ENCODE measurements at places on chromosomes 5 and 9.
A peak's percentile ranks its signal among the peaks of the same experiment; 100 is the strongest.

GRCh38 chr9:108217431-108218349 is 638.1 kb downstream of the ACTL7B start:
- DNase-seq = no peak

GRCh38 chr5:116517488-116517887 is 57.1 kb downstream of the SEMA6A start:
- DNase-seq = no peak

DNA sequence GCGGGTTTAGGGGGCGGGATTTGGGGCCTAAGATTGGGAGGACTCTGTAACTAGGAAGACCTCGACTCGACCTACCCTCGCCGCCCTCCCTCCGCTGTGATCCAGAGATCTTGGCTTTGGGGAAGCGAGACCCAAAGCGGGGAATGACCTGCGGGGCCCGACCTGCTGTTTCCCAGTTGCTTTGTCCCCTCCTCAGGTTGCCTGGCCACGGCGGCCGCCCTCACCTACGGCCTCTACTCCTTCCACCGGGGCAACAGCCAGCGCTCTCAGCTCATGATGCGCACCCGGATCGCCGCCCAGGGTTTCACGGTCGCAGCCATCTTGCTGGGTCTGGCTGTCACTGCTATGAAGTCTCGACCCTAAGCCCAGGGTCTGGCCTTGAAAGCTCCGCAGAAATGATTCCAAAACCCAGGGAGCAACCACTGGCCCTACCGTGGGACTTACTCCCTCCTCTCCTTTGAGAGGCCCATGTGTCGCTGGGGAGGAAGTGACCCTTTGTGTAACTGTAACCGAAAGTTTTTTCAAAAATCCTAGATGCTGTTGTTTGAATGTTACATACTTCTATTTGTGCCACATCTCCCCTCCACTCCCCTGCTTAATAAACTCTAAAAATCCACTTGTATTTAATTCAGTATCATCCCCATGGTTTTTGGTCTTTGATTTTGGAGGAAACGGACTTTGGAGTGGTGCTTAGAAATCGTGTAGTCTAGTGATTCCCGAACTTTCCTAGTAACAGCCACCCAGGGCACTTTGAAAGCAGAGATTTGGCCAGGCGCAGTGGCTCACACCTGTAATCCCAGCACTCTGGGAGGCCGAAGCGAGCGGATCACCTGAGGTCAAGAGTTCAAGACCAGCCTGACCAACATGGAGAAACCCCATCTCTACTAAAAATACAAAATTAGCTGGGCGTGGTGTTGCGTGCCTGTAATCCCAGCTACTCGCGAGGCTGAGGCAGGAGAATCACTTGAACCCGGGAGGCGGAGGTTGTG is 878 bp downstream of the HIGD2A start:
- DNase-seq = no peak

DNA sequence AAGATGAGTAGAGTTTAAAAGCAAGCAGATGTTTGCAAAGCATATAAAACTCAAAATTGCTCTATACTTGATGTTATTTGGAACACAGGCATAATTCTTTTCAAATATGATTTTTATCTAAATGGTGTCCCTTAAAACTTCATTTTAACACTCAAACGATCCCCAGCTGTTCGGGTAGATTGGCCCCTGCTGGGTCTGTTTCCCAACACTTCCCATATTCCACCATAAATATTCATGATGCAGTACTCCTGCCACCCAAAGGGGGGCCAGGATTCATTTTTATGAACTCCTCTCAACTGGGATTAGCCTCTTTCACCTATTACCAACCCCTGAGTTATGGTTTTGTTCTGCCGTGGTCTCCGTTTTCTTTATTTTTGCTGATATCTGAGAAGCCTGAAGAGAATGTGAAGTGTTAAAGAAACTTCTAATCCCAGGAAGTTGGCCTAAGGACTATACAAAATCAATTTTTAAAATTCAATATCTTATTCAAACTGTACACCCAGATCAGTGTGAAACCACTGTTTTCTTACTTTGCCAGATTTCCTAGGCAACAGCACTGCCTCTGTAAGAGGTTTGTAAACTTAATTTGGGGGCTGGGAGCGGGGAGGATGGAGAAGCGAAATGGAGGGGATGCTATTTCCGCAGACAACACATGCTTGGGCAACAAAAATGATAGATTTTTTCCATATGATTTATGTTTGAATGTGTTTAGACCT is 384.1 kb downstream of the DMRT2 start:
- no peak for DNase-seq

- DNase-seq = no peak
Measured at GRCh38 chr5:119470851-119471451, 18.7 kb downstream of the HSD17B4 start.

GRCh38 chr5:87051502-87052113 is 216.1 kb upstream of the RASA1 start:
- DNase-seq = no peak

GRCh38 chr5:26009742-26010141 is 1028.6 kb downstream of the CDH9 start:
- no peak for DNase-seq

- DNase-seq = no peak
Measured at GRCh38 chr9:137263506-137263905, 8.4 kb downstream of the NELFB start.

GRCh38 chr5:172175263-172175719 is 12.7 kb downstream of the STK10 start:
- peak; percentile 85 for DNase-seq

DNA sequence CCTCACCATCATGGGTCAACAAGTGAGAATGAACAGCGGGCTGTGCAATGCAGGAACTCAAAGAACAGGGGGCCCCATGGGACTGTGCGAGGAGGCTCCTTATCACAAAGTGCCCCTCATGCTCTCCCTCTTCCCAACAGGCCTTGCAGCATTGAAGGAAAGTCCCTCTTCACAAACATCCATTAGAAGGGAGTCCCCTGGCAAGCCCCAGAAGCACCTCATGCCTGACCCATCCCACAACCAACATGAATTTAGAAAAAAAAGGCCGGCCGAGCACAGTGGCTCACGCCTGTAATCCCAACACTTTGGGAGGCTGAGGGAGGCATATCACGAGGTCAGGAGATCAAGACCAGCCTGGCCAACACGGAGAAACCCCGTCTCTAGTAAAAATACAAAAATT is 122.6 kb upstream of the FSTL4 start:
- no peak for DNase-seq

DNA sequence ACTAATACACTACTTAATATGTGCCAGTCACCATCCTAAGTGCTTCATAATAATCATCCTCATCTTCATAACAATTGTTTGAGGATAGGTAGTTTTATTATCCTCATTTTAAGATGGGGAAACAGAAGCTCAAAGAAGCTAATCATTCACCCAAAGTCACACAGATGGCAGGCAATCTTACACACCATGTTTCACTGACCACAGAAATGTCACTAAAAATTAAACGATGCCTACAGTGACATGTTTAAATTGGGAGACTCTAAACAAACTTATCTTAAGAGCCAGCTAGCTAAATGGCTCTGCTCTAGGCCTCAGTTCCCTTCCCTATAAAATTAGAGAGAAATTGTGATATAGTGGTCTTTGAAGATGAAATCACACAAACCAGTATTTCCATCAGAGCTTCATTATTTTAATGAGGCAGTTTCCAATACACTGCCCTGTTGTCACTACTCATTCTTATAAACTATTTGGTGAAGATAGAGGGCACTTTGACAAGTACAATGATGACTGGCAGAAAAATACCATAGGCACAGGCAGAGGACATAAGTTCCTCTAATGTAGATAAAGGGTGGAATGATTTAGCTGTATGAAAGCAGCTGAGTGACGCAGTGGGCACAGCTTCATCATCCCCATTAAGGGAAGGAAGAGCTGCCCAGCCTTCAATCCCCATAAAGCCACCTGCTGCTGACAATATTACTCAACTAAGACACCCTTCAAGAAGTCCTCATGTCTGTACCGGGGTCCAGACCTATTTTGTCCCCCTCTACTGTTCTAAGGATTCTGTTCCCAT is 224.1 kb downstream of the ACTL7B start:
- DNase-seq = no peak

DNA sequence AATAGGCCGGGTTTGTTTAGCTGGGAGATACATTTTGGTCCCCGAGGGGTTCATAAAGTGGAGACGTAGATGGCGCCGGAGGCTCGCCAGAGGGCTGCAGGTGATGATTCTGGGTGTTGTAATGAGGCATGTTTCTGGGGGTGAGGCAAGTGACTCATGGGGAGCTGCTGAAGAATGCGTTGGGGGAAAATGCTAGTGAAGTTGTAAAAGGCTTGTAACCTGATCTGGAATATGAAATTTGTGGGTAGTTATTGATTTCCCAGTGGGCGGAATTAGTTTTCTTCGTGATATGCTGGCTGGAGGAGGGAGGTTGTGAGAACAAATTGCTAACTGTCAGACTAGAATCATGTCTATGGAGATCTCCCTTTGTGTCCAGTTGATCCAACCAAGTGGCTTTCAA is 158.3 kb downstream of the DOCK2 start:
- DNase-seq = no peak

DNA sequence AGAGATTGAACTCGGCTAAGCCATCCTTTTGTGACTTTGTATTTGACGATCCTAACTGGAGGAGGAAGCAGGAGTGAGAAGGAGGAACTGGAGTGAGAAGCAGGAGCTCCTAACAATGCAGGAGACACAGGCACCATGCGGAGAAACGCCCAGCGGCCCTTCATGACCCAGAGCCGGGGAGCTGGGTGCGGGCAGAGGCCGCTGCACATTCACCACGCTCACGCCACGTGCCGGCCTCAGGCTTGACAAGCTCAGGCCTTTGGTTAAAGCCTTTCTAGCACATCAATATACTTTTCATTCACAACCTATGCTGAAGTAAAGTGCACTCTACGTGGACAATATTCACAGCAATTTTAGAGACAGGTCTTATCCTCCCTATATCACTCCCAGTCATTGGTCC is 124.8 kb upstream of the FAM120A start:
- DNase-seq = no peak

- no peak for DNase-seq
Measured at GRCh38 chr5:171714851-171715250, 70.8 kb upstream of the SMIM23 start.

DNA sequence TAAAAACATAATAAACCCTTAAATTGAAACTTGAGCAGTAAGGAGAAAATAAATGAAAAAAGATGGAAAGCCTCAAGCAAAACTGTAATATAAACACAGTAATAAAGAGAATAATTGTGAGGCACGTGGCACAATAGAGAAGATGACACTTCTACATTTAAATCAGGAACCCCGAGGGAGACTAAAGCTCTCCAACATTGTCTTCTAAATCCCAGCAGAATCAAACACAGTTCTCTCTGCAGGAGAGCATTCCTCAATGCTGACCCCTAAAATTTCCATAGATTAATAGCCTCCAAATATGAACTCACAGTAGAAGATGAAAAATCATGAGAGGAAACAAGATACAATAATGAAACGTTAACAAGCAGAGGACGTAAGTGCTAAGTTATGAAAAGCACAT is 721.2 kb upstream of the COX7C start:
- DNase-seq = no peak

GRCh38 chr5:50800410-50800809 is 134.0 kb downstream of the PARP8 start:
- DNase-seq = no peak

DNA sequence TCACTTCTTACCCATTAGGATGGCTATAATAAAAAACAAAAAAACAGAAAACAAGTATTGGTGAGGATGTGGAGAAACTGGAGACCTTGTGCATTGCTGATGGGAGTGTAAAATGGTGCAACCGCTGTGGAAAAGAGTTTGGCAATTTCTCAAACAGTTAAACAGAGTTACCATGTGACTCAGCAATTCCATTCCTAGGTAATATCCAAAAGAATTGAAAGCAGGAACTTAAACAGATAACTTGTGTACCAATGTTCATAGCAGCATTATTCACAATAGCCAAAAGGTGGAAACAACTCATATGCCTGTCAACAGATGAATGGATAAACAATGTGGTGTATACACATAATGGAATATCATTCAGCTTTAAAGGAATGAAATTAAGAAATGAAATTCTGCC is 28.9 kb downstream of the DCP2 start:
- no peak for DNase-seq

DNA sequence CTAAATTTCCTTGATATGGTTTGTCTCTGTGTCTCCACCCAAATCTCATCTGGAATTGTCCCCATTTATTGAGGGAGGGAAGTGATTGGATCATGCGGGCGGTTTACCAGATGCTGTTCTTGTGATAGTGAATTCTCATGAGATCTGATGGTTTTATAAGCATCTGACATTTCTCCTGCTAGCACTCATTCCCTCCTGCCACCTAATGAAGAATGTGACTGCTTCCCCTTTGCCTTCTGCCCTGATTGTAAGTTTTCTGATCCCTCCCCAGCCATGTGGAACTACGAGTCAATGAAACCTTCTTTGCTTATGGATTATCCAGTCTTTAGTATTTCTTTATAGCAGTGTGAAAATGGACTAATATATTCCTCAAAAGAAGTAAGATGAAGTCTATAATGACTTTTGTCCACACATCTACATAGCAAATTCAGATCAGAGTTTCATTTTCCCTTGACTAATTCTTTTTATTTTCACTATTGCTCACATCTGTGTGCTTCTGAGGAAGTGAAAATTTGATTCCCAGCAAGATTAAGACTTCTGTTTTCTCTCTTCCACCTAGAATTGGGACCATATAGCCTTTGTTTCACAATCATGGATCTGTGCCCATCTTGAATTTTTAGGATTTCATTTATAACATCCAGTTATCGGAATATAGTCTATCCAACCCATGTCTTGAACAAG is 393.5 kb downstream of the DMAC1 start:
- DNase-seq = no peak

GRCh38 chr5:149239917-149240316 is 31.7 kb upstream of the AFAP1L1 start:
- DNase-seq = no peak

- DNase-seq = no peak
Measured at GRCh38 chr5:134609232-134609851, 23.3 kb downstream of the SAR1B start.

- no peak for DNase-seq
Measured at GRCh38 chr9:84303061-84303460, 37.5 kb downstream of the SLC28A3 start.

GRCh38 chr9:7369384-7369821 is 430.2 kb downstream of the DMAC1 start:
- DNase-seq = no peak

- DNase-seq = no peak
Measured at GRCh38 chr9:91771027-91771426, 179.0 kb downstream of the ROR2 start.

GRCh38 chr5:38757451-38758245 is 88.2 kb upstream of the OSMR start:
- DNase-seq = no peak

DNA sequence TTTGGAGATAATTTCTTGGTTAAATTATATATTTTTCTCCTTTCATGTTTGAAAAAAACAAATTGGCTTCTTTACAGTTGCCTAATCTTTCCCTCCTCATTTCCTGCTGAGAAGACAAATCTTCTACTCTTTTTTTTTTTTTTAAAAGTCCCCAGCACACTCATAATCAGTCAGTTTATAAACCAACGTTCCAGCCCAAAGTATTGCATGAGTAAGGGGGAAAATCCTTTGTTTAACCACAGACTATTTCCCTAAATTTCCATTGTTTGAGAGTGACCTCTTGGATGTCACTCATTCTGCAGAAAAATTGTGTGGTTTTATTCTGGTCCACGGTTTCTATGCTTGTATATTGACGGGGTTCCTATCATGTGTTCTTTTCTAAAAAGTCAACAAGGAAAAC is 55.1 kb upstream of the TLR4 start:
- DNase-seq = no peak

- no peak for DNase-seq
Measured at GRCh38 chr5:81779916-81780266, 29.0 kb upstream of the SSBP2 start.

All from activated CD8-positive, alpha-beta memory T cell treated with anti-CD3 and anti-CD28 coated beads, Interleukin-2, amount 50 U/mL, for 4 hours (primary cell).